ENCODE measurements at places on chromosomes 12 and 14.

- DNase-seq, result no peak
Observed at GRCh38 chr14:20332431-20332787, 670 bp downstream of the CCNB1IP1 start.

DNA sequence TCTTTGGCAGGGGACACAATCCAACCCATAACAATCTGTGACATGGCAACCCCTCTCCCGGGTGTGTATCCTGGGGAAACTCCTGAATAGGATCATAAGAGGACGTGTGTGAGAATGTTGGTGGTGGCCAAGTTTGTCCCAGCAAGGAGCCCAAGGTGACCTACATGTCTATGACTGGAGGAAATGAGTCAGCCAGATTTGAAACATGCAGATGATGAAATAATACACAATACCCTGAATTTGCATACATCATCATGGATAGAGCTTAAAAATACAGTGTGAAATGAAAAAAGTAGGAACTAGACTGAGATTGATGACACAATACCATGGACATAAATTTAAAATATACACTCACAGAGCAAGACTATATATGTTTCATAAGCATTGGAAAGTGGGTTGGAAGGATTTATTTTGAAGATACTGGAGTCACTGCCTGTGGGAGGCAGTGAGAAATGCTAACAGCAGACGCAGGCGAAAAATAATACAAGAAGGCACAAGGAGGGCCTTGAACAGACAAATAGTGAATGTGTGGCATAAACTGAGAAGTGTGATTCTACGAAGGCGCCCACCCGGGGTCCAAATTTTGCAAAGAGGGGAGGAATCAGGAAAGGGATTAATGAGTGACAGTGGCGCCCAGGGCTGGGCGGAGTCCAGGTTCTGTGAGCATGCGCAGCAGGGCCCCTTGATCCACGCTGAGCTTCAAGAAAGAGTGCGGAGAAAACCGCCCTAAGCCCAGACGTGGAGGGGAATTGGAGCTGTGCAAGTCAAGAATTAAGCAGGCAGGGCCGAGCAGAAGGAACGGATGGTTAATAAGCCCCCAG, 7.0 kb upstream of the MAP1LC3B2 start:
- no peak for DNase-seq

DNA sequence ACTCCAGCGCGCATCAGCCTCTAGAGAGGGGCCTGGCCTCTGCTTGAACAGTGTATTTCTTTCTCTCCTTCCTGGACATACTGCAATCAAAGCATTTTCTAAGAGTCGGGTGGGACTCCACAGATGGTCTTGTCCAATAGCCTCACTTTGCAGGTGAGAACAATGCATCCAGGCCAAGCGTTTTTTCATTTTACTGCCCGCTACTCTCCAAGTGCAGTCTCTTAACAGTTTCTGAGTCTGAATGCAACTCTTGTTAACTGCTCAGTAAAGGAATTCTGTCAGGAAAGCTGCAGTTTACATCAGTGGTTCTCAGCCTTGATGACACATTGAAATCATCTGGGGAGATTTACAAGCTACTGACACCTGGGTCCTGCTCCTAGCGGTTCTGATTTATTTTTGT, 57.0 kb downstream of the IRF2BPL start:
- DNase-seq, result no peak

DNA sequence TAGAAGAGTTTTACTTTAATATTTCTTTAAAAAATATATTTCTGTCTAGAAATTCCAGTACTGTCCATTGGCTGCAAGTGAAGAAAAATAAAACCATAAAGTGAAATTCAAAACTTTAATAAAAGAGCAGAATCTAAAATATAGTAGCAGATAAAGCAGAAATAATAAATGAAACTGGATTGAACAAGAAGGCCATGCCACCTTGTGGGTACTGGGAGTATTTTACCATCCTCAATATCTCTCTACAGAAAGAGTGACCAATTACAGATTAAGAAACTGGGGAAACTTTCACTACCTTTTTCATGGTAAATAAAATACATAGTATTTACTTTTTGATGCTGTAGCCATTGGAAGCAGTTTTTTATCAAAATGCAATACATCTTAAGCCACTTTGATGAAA, 220.5 kb downstream of the BCAT1 start:
- no peak for DNase-seq

GRCh38 chr12:111178181-111179081, 190.5 kb downstream of the PHETA1 start:
- DNase-seq, result no peak

DNA sequence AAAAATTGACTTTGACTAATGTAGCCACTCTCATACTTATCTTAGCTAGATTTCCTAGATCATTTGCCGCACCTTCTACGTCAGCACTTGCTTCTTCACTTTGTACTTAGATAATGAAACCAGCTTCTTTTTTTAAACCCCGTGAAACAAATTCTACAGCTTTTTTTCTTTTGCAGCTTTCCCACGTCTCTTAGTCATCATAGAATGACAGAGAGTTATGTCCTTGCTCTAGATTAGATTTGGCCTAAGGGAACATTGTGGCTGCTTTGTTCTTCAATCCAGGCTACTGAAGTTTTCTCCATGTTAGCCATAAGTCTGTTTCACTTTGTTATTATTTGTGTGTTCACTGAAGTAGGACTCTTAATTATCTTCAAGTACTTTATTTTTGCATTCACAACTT, 94.9 kb downstream of the SLCO1A2 start:
- DNase-seq, result no peak

GRCh38 chr12:53191096-53191884, 10.6 kb upstream of the CSAD start:
- no peak for DNase-seq

- no peak for DNase-seq
Observed at GRCh38 chr12:8501720-8502119, 11.6 kb upstream of the CLEC4D start.

DNA sequence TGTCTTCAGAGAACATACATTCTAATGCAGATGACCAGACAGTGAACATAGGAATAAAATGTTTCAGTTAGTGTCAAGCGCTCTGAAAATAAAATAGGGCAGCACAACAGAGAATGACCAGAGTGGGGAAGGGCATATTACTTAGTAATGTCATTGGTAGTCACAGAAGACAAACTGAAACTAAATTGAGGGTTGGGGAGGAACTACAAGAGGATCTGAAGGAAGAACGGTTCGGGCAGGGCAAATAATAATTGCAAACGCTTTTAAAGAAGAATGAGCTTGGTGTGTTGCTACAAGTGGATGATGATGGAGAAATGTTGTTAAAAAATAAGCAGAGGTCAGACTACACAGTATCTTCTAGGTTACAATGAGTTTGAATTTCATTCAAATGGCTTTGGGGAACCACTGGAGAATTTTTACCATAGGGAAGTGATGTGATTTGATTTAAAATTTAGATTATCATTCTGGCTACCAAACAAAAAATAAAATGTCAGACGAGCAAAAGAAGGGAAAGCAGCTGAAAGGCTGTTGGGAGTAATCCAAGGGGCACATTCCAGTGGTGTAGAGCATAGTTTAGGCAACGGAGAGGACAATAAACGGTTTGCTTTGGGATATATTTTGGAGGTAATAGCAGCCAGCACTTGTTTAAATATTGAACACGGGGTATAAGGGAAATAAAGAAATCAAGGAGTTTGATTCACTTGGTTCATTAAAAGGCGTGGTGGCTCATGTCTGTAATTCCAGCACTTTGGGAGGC, 56.3 kb upstream of the SLC6A13 start:
- no peak for DNase-seq

- DNase-seq, result no peak
Observed at GRCh38 chr12:41636653-41637052, 448.5 kb downstream of the PDZRN4 start.

DNA sequence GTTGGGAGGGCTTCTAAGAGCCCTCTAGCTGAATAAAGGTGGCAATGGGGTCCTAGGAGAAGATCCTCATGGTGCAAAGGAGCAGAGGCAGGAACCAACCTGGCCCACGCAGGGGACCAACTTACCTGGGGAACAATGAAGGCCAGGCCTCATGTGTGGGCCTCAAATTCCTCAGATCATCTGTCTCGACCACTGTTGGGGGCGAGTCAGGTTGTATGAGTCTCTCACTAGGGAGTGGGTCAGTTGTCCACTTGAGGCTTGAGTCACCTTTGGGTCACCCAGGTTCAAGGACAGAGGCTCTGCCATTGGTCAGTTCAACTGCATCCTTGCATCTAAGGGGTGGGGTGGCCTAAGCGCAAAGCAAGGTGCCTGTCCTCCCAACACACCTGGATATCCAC, 43.7 kb upstream of the BDKRB2 start:
- DNase-seq, result no peak

DNA sequence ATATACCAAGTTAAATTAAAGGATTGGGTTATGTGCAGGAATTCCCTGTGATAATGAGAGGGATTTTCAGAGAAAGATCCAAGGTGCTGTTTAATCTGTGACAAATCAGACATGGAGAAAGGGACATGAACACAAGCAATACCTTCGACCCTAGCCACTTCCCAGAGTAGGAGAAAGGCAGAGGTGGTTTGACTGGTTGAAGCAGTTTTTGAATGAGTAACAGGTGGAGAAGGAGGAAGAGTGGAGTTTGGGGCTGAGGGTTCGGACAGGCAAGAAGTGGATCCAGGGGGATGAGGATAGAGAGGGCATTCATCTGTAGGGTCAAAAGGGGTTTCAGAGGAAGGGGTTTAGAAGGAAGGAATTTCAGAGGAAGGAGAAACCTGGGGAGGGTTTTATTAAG, 27.4 kb upstream of the A2M start:
- no peak for DNase-seq

DNA sequence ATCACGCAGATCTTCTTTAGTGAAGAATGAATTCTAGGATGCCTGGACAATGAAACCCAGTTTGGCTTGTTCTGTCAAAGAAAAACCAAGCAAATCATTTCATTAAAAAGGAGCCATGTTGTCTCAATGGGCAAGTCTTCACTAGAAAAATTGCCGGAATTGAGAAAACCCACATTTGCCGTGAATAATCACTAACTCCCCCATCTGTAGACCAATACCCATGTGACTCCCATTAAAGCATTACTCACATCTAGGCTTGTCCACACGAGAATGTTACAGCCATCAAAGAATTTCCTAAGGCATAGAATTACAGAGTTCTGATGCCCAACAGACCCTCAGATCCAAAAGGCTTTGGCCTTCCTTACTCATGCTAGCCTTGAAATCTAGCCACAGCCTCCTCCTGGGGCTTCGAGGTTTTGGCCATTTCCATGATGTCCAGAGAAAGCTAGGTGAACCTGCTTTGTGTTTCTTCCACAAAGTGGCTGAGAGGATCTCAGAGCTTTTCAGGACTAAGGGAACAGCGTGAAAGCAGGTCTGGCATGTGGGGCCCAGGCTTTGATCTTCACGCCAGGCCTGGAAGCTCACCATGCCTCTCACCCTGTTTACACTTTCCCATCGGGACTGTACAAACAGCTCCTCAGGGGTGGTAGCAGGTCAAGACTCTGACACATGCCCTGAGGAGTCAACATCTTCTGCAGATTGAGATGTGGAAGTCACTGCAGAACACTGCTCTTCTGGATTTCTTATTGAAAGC, 12.1 kb downstream of the SLC7A8 start:
- no peak for DNase-seq

DNA sequence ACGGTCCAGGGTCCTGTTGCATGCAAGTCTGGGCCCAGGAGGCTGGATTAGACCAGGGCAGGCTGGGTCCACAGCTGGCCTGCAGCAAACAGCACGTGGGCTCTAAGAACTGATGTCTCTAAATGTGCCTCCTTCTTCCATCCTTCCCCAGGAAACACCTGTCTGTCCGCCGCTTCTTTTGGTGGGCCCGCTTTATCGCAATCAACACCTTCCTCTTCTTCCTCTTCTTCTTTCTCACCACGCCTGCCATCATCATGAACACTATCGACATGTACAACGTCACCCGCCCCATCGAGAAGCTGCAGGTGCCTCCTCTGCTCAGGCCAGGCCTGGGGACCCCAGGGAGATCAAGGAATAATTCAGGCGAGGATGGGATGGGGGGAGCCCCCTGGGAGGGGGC, 28.3 kb downstream of the NGB start:
- no peak for DNase-seq
